ENCODE measurements at places on chromosomes 1 and 21.

DNA sequence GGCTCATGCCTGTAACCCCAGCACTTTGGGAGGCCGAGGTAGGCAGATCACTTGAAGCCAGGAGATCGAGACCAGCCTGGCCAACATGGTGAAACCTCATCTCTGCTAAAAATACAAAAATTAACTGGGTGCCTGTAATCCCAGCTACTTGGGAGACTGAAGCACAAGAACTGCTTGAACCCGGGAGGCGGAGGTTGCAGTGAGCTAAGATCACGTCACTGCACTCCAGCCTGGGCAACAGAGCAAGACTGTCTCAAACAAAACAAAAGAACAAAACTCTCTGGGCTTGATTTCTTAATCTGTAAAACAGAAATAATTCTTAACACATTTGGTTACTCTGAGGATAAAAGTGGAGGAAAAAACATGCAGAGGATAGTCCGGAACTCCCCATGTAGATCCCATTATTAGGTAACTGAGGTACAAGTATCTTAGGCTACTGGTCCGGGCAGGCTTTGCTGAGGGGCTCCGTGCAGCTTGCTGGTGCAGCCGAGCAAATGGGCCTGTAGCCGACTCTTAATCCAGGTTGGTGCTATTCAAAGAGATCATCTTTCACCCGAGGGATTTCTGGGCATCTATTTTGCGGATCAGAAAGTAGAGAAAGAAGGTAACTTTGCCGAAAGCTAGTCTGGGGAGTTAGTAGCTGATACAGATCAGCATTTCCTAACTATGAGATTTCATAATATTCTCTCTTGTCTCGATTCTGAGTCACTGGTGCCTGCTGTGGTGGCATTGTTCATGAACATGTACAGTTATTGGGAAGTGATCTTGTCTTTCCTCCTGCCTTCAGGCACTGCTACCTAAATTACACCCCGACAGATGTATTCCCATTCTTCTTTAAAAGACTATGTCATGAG lies 56.8 kb downstream of the NFIA start:
- DNase-seq: no peak

GRCh38 chr1:33334081-33334552 lies 13.2 kb upstream of the A3GALT2 start:
- no peak for DNase-seq

DNA sequence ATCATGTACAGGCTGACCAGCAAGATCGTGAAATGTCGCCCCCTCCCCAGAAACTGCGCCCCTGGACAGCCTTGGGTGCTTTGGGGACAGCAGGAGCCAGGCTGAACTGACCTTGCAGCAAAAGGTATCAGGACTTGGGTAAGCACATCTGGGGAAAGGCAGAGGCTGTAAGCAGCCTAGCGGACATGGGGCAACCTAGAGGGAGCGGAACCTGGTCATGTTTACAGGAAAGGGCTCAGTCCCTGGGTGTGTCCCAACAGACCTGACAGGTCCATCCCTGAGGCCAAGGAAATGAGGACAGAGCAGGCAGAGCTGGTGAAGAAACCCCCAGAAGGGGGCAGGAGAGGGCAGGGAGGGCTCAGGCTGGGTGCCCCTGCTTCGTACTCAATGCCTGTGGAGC lies 3.1 kb upstream of the S100A8 start:
- DNase-seq: no peak

DNA sequence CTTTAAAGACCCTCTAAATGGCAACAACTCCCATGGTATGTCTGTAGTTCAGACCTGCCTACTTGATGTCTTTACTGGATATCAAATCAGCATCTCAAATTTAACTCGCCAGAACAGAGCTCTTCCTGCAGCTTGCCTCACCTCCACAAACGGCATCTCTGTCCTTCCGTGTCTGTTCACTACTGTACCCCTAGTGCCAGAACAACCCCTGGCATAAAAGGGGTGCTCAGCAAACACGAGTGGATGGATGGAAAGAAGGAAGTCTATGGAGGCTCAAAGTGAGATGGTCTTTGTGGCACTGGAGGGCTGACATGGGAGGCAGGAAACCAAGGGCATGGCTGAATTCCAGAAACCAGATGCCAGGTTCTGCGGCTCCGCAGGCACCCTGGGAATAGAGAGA lies 22.7 kb downstream of the MRPL37 start:
- no peak for DNase-seq

- DNase-seq: no peak
These were observed 2.2 kb downstream of the PPP1R8 start for GRCh38 chr1:27832762-27833161.

GRCh38 chr1:226788965-226789364 lies 49.9 kb upstream of the ITPKB start:
- DNase-seq: no peak

GRCh38 chr1:209651138-209651587 lies 1.1 kb downstream of the LAMB3 start:
- DNase-seq: no peak

GRCh38 chr1:197737916-197738315 lies 37.4 kb downstream of the DENND1B start:
- no peak for DNase-seq

- no peak for DNase-seq
These were observed 35.6 kb downstream of the MSTO1 start for GRCh38 chr1:155645648-155646047.

DNA sequence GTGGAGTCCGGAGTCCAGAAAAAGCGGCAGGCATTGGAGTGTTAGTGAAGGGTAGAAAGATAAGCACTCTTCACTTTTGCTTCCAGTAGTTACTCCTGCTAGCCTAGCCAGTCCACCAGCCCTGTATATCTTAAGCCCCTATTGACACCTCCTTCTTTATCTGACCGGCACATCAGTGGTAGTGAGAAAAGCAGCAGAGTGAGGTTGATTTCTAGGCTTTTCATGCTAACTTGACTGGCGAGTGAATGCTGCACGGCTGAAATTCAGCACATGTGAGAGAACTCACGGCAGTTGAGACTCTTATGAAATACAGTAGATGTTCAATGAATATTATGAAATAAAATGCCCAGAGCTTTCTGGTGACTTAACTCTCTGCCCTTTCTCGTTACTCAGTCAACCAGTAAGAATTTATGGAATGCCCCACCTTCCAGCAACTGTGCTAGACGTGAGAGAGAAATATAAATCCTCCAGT lies 128.2 kb downstream of the CACHD1 start:
- no peak for DNase-seq

DNA sequence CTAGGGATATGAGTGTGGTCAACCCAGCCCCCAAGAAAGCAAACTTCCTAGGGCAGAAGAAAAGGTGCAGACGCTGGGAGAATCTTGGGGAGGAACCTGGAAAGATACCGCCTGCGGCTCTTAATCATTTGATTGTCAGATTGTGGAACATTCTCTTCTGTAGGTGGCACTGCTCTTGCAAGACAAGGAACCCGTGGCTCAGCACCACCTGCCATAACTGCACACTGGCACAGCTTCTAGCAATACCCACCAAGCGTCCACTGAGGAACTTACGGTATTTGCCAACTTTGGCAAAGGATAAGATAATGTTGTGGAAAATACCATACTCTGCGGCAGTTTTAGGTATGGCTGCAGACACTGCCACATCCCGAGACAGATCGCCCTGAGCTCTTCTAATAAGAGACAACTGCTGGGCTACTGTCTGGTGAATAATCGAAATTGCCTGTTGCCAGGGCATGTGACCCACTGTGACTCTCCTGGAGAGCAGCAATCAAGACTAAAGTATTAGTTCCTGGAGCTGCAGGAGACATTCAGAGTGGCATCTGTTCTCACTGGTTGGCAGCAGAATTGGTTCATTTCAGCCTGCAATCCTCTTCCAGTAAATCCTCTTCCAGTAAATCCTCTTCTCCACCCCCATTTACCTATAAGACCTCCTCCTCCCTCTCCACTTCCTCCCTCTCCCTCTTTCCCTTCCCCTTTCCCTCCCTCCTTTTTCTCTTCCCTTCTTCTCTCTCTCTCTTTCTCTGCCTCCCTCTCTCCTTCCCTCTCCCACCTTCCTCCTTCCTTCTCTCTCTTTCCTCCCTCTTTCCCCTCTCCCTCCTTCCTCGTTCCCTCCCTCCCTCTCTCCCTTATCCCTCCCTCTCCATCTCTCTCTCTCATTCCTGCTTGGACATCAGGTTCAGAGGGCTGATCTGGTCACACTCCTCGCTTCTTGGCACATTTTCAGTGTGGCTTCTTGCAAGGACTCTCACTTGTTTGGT lies 49.7 kb upstream of the B3GALT5 start:
- DNase-seq: no peak

- no peak for DNase-seq
These were observed 100.7 kb upstream of the TSPAN2 start for GRCh38 chr1:115189814-115190539.

DNA sequence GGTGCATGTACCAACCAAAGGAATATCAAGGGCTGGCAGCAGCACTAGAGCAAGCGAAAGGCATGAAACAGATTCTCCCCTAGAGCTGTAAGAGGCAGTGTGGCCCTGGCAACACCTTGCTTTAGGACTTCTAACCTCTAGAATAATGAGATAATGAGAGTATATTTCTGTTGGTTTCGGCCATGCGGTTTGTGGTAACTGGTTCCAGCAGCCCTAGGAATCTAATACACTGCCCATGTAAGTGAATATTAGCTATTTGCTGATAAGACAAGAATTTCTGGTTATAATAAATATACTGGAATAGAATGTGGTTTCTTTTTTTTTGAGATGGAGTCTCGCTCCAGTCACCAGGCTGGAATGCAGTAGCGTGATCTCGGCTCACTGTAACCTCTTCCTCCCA lies 199.4 kb downstream of the GABPA start:
- no peak for DNase-seq

- no peak for DNase-seq
These were observed 27.3 kb downstream of the TMEM200B start for GRCh38 chr1:29096231-29096886.

GRCh38 chr1:98749152-98749756 lies 87.7 kb downstream of the SNX7 start:
- DNase-seq: peak; percentile 20

GRCh38 chr1:200710166-200710565 lies 28.5 kb upstream of the CAMSAP2 start:
- no peak for DNase-seq

DNA sequence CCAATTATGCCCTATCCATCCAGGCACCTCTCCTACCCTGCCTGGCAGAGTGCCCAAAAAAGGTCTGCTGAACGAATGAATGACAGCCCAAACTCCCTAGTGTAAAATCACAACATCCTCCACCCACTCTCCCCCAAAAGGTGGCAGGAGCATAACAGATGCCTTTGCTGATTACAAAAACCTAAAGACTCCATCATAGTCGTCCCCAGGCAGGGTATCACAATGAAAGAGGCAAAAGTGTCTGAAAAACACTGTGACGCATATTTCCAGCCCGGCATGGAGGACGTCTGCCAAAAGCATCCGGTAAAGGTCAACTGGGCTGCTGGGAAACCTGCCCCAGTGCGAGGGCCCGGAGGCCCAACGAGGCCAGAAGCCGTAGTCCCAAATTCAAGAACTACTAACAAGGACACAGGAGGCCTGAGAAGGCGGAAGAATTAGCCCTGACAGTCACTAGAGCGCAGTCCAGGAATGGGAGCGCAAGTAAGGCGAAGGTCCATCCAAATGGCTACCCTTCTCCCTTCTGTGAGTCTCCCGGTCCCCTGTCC lies 576 bp downstream of the SMIM12 start:
- no peak for DNase-seq

DNA sequence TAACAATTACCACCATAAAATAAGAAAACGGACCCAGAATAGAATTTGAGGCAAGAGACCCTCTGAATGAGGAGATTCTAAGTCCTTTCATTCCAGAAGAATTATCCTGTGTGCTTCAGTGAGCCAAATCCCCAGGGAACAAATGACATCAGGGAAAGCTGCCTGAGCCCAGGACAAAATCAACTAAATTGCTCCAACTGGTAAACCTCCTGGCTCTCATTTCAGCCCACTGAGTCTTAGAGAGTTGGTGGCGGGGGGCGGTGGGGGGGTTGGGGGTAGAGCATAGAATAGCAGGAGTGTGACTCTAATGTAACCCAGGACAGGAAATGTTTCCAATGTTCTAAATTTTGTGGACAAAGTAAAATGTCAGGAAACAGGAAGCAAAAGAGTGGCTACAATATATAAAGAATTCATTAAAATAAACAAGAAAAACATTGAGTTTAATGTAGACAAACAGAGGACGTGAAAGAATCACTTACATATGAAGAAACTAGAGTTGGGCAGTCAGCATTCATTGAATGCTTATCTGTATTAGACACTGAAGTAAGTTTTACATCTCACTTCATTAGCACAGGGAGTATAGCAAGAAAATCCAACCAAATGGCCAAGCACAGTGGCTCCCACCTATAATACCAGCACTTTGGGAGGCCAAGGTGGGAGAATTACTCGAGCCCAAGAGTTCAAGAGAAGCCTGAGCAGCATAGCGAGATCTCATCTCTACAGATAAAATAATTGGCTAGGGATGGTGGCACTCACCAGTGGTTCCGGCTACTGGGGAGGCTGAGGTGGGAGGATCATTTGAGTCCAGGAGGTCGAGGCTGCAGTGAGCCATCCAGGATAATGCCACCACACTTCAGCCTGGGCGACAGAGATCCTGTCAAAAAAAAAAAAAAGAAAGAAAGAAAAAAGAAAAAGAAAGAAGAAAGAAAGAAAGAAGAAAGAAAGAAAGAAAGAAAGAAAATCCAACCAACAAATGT lies 75.1 kb downstream of the DHRS3 start:
- DNase-seq: no peak

DNA sequence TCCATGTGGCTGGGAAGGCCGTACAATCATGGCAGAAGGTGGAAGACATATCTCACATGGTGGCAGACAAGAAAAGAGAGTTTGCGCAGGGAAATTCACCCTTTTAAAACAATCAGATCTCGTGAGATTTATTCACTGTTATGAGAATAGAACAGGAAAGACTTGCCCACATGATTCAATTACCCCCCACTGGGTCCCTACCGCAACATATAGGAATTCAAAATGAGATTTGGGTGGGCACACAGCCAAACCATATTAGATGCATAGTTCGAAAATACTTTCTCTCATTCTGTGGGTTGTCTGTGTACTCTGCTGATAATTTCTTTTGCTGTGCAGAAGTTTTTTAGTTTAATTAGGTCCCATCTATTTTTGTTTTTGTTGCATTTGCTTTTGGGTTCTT lies 990.3 kb downstream of the PLA2G4A start:
- DNase-seq: no peak

GRCh38 chr1:22393587-22393986 lies 58.1 kb upstream of the ZBTB40 start:
- no peak for DNase-seq

GRCh38 chr1:45924736-45925135 lies 121.3 kb downstream of the MAST2 start:
- DNase-seq: no peak

GRCh38 chr1:205918955-205919746 lies 24.1 kb downstream of the SLC26A9 start:
- peak; percentile 87 for DNase-seq

DNA sequence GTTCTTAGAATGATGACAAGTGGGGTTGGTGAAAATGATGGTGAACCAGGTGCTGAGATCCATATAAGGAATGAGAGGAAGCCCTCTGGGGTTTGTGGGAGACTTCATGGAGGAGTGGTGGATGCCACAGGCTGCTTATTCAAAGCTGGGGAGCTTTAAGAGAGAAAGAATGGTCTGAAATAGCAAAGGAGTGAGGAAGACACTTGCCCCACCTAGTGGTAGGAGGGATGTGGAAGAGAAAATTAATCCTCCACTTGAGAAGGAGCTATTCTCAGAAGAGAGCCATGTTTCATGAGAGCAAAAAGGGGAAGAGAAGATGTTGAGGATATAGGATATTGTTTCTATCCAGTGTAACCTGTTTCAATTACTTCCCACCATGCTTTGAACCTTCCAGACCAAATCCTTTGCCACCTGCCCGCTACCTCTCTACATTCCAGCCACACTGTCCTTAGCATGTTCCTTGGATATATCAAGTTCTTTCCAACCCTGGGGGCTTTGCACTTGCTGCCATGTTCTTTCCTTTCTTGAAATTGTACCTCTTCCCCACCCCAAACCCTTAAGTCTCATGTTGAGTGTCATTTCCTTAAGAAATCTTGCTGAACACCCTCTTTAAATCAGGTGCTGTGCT lies 19.6 kb upstream of the ZNF648 start:
- peak; percentile 59 for DNase-seq
